ENCODE measurements at places on chromosomes 3 and 15.

DNA sequence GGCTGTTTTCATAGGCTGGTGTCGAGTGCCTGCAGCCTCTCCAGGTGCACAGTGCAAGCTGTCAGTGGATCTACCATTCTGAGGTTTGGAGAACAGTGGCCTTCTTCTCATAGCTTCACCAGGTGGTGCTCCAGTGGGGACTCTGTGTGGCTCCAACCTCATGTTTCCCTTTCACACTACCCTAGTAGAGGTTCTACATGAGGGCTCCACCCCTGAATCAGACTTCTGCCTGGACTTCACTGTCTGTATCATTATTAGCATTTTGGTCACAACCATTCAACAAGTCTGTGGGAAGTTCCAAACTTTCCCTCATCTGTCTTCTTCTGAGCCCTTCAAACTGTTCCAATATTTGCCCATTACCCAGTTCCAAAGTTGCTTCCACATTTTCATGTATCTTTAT lies 1003.7 kb downstream of the MCTP2 start:
- DNase-seq = no peak

DNA sequence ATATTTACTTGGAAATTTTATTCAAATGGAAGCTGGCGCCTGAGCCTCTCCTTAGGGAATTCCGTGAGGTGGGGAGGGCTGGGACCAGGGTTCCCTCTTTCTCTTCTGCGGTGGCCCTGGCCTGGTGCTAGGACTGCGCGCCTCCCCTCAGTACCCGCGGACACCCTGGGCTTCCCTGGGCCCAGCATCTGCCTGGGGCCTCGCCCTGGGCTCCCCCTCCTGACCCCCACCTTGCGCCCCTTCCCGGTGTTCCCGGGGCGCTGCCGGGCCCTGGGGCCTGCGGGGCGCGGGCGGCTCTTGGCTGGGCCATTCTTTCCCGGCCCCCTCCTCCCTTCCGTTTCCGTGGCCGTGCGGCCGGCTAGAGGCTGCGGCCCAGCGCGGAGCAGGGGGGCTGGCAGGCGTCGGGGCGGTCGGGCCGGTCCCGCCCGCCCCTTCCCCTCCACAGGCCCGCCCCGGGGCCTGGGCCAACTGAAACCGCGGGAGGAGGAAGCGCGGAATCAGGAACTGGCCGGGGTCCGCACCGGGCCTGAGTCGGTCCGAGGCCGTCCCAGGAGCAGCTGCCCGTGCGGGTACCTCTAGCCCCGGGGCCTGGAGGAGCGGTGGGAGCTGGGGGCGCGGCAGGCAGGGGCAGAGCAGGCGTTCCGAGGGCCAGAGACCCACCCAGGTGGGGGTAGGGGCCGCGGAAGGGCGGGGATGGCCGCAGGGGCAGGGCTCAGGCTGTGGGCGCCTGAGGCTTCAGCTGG lies at the start of gene FES:
Gene FES, plus strand, starts transcription at position 529 of the 743 bp plus-strand sequence. CDS start 542 bp downstream, outside the sequence.
- DNase-seq = no peak

GRCh38 chr3:37723585-37723984 lies 138.1 kb upstream of the CTDSPL start:
- DNase-seq = no peak

GRCh38 chr3:147930232-147930807 lies 521.2 kb downstream of the ZIC1 start:
- DNase-seq = no peak

- no peak for DNase-seq
Measured at GRCh38 chr3:14389166-14389606, 13.2 kb upstream of the SLC6A6 start.

GRCh38 chr15:91199511-91199910 lies 99.5 kb downstream of the SV2B start:
- DNase-seq = no peak

GRCh38 chr3:47581422-47581821 lies 2.8 kb upstream of the CSPG5 start:
- DNase-seq = no peak

DNA sequence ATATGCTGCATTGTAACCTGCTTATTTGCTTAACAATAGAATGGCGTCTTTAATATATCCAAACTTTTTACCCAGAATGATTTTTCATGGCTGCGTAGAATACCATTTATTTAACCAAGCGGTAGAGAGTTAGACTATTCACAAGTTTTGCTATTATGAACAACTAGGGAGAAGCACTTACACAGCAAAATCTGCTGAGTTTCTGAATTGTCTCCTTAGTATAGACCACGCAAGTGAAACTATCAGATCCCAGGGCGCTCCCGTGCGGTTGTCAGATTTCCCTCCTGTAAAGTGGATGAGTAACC lies 12.6 kb upstream of the ADPGK start:
- DNase-seq = no peak

GRCh38 chr3:147387885-147388699 lies 18.3 kb downstream of the ZIC4 start:
- no peak for DNase-seq

GRCh38 chr3:131454501-131454900 lies 48.3 kb downstream of the MRPL3 start:
- DNase-seq = no peak

DNA sequence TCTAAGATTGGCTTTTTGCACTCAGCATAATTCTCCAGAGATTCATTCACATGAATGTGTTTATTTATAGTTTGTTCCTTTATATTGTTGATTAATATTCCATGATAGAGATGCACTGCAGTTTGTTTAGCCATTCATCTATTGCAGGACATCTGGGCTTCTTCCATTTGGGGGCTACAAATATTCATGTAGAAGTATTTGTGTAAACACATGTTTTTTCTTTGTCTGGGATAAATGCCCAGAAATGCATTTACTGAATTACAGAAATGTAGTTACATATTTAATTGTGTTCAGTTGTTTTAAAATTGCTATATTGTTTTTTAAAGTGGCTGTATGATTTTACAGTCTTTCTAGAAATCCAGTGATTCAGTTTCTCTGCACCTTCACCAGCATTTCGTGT lies 635.0 kb downstream of the ZIC1 start:
- DNase-seq = no peak

GRCh38 chr15:73927003-73927475 lies 777 bp downstream of the LOXL1 start:
- peak; percentile 39 for DNase-seq

DNA sequence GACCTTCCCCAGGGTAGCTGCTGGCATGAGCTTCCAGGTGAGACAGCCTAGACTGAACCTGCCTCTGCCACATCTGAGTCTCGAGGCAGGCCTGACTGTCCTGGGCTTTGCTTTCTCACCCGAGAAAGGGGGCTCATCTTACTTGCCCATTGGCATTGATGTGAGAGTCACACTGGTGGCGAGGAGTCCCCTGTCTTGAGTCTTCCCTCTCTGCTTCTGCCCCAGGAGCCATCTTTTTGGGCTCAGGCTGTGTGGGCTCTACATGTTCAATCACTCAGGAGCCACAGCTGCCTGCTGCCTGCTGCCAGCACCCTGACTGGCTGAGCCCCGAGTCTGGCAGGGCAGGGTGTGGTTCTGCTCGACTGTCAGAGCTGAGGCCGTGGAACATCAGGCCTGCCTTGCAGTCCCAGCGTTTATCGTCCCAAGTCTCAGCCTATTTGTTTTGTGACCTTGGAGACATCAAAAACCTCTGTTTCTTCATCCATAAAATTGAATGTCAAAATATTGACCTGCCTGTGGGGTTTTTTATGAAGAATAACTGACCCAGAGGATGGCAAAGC lies 132.5 kb downstream of the DNAJB8 start:
- DNase-seq = no peak

DNA sequence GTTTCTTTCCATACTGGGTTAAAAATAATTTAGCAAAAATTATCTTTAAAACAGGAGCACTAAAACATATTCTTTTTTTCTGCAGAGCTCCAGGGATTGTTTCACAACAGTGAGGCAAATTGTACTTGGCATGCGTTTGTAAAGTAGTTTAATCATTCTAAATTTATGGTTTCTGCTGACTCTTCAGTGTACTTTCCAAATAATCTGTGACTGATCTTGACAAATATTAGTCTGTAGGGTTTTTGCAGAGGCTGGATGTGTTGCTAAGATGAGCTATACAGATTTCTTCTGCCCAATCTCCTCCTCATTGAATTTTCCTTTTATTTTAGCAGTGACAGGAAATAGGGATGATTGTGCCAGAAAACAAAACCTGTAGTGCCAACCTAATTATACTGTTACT lies 328.0 kb upstream of the MANF start:
- no peak for DNase-seq

DNA sequence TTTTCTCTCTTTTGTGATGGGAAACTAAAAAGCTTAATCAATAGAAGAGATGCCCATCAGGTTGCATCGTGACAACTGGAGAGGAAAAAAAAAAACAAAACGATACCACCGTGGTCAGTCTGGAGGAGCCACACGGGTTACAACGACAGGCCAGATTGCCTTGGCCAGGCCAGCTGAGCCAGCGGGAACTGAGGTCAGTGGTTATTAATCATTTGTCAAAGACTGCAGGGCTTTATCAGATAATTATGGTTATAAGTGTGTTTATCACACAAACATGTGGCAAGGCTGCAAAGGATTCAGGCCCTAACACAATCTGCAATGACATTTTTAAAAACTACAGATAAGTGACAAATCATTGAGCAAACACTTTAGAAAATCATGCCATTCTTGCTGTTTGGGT lies 135.0 kb upstream of the FAM3D start:
- DNase-seq = no peak

GRCh38 chr3:7683426-7683825 lies 818.2 kb upstream of the LMCD1 start:
- DNase-seq = no peak

DNA sequence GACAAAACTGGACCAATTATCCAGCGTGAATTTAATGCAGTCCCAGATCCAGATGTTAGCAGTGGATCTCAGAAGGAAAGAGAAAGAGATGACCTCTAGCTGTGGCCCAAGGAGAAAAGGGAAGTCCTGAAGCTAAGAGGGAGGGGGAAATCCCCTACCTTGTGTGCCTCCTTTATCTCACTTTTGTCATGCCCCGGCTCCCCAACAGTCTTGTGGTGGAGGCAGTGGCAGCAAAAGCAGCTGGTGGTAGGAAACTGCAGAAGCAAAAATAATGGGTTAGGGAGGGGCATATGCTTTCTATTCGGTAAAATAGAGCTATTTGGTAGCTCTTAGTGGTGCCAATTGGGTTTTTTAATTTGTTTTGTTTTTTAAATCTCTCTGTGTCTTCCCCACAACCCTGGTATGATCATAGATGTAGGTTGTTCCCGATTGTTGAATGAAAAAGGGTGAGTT lies 56.5 kb downstream of the MCTP2 start:
- DNase-seq = no peak

- peak; percentile 5 for DNase-seq
Measured at GRCh38 chr15:57866149-57866736, 159.7 kb downstream of the POLR2M start.

DNA sequence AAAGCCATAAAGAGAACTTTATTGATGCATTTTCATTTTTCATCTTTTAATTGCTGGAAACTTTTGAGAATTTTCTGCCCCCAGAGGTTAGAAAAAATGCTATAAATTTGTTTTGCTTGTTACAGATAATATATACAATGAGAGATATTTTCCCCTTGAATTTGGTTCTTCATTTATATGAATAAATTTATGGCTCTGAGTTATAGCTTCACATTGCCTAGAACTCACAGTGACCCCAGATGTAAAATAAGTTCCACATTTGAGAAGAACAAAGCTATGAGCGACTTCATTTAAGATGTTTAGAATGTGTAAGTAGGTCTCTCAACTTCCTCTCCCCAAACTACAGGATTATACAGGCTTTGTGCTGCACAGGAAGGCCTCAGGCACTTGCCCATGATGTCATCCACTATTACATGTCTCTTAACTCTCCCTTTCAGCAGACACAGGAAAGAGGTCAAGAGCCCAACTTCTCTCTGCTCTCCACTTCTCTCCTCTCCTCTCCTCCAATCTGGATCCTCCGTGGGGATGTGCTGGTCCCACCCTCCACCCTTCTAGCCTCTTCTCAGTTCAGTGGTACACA lies 92.8 kb downstream of the DUT start:
- no peak for DNase-seq

DNA sequence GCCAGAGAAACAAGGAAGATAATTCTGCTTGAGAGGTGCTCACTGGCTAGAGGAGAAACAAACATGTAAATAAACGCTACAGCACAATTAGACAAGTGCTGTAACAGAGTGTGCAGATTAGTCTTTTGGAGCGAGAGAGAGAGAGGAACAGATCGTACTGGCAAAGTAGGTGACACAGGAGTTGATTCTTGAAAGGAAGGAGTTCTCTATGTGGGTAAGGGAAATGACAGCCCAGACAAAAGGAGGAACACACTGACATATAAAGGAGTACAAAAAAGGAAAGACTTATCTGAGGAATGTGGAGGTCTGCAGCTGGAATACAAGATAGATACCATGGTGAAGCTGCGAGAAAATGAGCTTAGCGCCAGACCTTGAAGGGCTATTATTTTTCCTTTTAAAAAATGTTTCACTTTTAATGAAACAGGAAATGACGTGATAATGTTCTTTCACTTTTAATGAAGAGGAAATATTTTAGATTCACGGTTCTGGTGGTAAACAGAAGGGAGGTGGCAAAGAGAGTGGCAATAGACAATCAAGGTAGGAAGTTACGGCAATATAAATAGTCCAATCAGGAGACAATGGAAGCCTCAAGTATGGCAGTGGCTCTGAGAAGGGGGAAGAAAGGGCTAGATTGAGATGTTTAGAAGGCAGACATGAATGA lies 202.9 kb downstream of the VPS13C start:
- DNase-seq = no peak

Measured in activated T-helper 1 cell treated with Interleukin-2 at 50 U/mL for 16 hours (primary cell).